ENCODE measurements at places on chromosomes 12 and 14.
A peak's percentile ranks its signal among the peaks of the same experiment; 100 is the strongest.

DNA sequence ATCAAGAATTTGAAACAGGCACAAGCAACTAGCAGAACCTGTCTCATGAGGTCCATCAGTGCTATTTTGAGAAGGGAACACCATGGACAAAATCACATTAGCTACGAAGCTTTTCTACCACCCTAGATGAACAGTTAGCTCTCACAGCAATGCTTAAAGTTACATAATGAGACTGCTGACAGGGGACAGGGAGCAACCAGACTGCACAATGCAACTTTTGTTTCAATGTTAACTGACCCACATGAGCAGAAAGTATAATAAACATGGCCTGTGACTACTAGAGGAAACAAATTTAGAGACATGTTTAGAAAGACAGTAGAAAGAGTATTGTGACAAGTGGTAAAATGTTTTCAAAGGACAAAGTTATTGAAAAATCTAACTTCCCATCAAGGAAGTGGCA is 282.8 kb downstream of the CEP128 start:
- DNase-seq = no peak

GRCh38 chr12:18718462-18718861 is 19.4 kb downstream of the PLCZ1 start:
- DNase-seq = no peak

GRCh38 chr12:50505675-50506530 is 1.1 kb downstream of the DIP2B start:
- no peak for DNase-seq

DNA sequence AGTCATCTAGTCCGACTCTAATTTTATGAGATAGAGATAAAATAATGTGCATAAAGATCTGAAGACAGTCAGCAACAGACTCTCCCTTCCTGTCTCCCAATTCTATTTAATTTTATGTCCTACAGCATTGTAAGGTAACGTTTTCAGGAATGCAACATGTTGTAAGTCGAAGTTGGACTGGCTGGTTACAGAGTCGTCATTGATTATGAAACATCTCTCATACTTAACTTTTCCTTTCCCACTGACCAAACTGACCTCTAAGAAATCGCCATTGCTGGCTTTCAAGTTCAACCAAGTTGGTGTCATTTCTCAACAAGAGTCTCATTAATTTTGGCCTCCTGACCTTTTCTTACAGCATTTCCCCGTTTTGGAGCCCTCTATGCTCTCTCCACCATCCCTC is 4.9 kb upstream of the RIC8B start:
- no peak for DNase-seq

DNA sequence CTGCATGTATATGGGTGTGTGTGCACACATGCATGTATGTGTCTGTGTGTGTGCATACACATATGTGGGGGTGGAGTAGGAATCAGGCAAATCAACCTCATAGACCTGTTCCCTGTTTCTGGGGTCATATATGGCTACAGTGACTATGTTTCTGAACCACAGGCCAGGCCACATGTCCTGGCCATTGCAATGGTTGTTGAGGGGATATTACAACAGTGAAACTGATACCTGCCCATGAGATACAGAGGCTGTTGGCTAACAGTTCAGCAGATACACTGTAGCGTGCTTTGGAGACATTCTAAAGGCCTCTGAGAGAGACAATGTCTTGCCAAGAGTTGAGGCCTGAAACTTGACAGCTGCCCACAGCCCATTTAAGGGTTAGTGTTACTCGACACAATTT is 47.3 kb upstream of the FOS start:
- DNase-seq = no peak

- DNase-seq = no peak
Measured at GRCh38 chr14:57295239-57295638, 26.5 kb downstream of the AP5M1 start.

- DNase-seq = no peak
Measured at GRCh38 chr12:126761420-126761819, 1505.5 kb upstream of the TMEM132C start.

- DNase-seq = no peak
Measured at GRCh38 chr14:91112194-91112593, 1.7 kb upstream of the DGLUCY start.

GRCh38 chr12:109772622-109773321 is 59.1 kb downstream of the FAM222A start:
- DNase-seq = peak; percentile 56

- no peak for DNase-seq
Measured at GRCh38 chr12:95762123-95762785, 28.3 kb downstream of the NTN4 start.

GRCh38 chr14:77991128-77991772 is 178.9 kb upstream of the NRXN3 start:
- DNase-seq = peak; percentile 53

DNA sequence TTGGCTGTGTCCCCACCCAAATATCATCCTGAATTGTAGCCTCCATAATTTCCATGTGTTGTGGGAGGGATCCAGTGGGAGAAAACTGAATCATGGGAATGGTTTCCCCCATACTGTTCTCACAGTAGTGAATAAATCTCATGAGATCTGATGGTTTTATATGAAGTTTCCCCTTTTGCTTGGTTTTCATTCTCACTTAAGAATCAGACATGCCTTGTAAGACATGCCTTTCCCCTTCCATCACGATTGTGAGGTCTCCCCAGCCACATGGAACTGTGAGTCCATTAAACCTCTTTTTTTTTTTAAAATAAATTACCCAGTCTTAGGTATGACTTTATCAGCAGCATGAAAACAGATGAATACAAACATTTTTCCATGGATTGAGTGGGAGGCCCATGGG is 652.9 kb downstream of the ETNK1 start:
- DNase-seq = no peak

DNA sequence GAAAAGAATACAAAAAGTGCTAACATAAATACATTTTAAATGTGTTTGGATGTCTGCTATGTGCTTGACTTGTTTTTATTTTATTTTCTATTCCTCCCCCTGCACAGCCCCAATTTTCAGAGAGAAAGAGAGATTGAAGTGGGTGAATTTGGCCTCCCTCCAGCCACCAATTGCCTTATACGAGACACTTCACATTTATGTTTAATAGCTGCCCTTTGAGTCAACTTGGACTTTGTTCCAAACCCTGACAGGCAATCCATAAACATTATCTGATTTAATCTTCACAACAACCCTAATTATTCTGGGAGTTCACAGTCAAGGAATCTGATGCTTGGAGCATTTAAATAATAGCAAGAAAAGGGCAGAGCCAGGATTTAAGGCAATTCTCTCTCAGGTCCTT is 161.7 kb downstream of the SLC15A4 start:
- no peak for DNase-seq

GRCh38 chr12:57218030-57218853 is 1.6 kb downstream of the NXPH4 start:
- no peak for DNase-seq

DNA sequence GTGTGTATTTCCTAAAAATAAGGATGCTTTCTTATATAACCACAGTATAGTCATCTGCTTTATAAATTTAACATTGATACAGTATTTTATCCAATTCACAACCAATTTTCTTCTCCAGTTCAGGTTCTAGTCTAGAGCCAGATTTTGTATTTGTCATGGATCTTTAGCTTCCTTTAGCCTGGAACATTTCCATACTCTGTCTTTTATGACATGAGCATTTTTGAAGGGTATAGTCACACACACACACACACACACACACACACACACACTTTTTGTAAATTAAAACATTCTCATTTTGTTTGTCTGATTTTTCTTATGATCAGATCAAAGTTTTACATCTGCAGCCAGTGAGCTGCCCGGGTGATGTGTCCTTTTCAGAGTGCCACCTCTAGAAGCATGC is 25.4 kb downstream of the CGRRF1 start:
- no peak for DNase-seq

DNA sequence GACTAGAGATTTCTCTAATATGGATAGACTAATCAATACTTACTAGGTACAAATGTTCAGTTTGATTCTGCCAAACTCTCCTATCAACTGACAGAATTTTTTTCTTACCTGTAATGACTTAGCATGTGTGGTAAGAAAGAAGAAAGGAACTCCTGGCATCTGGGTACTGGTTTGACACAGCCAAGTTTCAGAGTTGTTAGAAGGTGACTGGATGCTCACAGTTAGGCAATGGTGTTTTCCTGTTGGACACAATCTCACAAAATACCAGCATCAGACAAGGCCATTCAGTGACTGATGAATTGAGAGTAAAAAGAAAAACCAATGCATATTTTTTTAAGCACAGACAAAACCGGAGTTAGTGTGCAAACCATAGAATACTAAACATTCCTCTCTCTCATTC is 4.2 kb downstream of the MUCL1 start:
- DNase-seq = no peak

- DNase-seq = no peak
Measured at GRCh38 chr12:122665349-122665748, 37.8 kb downstream of the HCAR2 start.

GRCh38 chr14:102523569-102524450 is 14.2 kb upstream of the ANKRD9 start:
- no peak for DNase-seq

- DNase-seq = no peak
Measured at GRCh38 chr12:100164153-100164704, 21.6 kb upstream of the BLTP3B start.

DNA sequence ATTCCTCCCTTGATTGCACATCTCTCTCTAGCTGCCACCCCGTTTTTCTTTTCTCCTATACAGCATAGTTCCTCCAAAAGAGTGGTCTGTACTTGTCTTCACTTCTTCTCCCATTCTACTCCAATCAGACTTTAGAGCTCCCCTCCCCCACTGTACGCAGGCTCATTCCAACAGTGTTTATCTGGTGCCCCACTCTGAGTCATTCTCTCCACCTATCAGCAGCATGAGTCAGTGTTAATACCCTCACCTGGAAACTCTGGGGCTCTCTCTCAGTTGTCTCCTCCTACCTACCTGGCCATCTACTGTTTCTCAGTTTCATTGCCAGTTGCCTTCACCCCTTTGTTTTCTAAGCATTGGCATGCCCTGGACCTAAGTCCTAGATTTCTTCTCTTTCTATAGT is 175.1 kb upstream of the ARHGAP5 start:
- peak; percentile 61 for DNase-seq

GRCh38 chr14:22737052-22737451 is 29.4 kb upstream of the OXA1L start:
- DNase-seq = no peak

DNA sequence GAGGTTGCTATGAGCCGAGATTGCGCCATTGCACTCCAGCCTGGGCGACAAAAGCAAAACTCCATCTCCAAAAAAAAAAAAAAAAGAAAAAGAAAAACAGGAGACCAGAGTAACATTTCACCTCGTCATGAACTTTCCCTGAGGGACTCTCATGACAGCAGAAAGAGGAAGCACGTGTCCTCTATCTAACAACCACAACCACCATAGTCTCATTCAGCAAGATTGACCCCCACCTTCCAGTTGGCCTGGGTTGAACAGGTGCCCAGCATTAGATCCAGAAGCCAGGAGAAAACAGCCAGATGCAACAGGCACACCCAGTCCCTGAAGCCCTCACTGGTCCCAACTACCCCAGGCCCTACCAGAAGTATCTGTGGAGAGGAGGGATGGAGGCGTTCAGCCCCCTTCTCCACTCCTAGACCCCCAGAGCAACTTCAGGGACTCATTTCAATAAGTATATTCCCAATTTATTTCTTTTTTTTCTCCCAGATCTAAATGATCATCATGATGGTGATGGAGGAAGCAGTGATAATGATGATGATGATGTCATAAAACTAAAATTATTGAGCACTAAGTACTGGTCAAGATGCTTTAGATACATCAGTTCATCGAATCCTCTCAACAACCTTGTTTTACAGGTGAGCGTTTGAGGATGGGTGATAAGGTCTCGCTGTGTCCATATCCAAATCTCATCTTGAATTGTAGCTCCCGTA is 235.0 kb downstream of the EFCAB11 start:
- DNase-seq = no peak

DNA sequence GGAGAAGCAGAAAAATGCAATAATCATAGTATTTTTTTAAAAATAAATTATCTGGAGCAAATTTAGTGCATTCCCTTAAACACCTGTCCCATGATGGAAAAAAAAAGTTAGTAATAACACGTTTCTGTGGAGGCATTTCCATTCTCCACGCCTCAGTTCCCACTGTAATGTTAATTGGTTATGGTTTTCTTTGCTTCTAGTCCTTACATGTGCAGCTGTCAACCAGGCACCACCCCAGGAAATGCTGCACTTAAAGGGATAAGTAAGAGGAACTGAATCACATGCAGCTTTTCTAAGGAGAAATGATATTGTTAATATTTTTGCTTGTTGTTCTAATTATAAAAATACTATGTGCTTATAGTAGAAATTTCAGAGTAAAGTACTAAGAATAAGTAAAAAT is 240.3 kb downstream of the ZFP36L1 start:
- DNase-seq = no peak

DNA sequence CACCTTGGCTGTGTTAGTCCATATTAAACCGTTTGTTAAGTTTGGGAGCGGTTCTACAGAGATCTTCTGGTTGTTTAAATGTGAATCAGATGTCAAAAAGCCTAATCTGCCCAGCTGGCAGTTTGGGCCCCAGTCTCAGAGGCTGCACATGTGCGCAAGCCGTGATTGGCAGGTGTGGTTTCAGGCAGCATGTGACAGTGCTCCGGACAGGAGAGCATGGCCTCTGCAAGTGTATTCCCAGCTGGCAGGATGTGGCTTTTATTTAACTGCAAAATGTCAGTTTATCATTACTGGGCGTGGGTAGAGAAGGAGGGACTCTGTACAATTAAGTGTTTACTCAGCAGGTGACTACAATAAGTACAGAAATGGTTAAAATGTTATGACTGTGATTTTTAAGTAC is 77.5 kb downstream of the PELI2 start:
- DNase-seq = no peak

- no peak for DNase-seq
Measured at GRCh38 chr12:91868054-91868453, 277.6 kb downstream of the BTG1 start.

- peak; percentile 83 for DNase-seq
Measured at GRCh38 chr12:630656-631632, 32.3 kb downstream of the NINJ2 start.

Measured in endodermal cell (in vitro differentiated cells).